GOT3 (cell line): ENCODE measurements at places on chromosomes 16 and 17.

- DNase-seq: no peak
These were observed 13.5 kb upstream of the FBXO47 start for GRCh38 chr17:38980490-38981217.

- no peak for DNase-seq
These were observed 41.6 kb downstream of the MEOX1 start for GRCh38 chr17:43620147-43620546.

DNA sequence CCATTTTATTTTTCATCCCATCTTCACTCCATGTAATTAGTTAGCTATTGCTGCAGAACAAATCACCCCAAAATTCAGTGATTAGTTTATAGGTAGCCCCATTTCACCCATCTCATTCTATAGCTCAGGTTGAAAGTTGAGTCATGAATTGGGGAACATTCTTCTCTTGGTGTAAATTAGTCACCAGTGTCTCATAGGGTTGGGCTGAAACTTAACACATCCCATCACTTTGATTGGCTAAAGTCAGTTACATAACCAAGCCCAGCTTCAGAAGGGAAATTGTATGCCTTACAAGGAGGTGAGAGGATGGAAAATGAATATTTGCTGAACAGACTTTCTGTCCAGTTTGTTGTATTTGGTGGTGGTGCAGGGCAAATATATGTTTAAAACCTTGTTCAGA lies 477.5 kb downstream of the WWOX start:
- no peak for DNase-seq

DNA sequence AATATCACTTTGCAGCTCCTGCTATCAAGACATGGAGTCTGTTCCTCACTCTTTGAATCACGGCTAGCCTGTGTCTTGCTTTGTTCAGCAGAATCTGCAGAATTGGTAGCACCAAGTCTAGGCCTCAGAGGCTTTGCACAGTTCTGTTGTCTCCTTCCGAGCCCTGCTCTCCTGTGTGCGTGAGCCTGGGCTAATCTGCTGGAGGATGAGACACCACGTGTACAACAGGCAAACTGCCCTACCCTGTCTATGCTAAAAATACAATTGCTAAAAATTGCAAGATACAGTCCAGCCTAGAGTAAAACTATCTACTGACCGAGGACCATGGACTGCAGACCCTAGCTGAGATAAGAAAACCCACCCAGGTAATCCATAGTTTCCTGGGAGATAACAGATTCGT lies 484.7 kb downstream of the NPIPA7 start:
- no peak for DNase-seq

- DNase-seq: no peak
These were observed 61.4 kb downstream of the KATNIP start for GRCh38 chr16:27611340-27611739.

- no peak for DNase-seq
These were observed 496.2 kb upstream of the ZFHX3 start for GRCh38 chr16:73543970-73544599.

- DNase-seq: no peak
These were observed 6.3 kb downstream of the ALOX15B start for GRCh38 chr17:8044819-8045810.

- no peak for DNase-seq
These were observed 32.9 kb downstream of the PGS1 start for GRCh38 chr17:78411241-78411857.

DNA sequence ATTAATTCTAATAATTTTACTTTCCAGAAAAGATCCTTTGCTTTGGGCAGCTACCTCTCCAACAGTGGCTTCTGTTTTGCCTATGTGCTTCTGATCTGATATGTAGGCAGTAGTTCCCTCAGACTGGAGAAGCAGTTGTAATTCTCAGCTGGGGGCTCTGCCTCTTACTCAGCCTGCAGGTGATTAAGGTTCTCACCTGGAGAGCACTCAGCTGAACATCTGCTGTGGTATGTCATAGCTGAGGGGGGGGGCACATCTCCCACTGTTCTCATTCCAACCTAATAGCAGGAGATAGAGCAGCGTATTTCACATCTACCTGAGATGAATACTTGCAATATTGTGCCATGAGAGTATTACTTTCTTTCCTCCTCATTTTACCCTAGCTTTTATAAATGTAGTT lies 511.9 kb upstream of the CDH8 start:
- no peak for DNase-seq

GRCh38 chr17:31457391-31458234 lies 66.1 kb downstream of the RAB11FIP4 start:
- no peak for DNase-seq

DNA sequence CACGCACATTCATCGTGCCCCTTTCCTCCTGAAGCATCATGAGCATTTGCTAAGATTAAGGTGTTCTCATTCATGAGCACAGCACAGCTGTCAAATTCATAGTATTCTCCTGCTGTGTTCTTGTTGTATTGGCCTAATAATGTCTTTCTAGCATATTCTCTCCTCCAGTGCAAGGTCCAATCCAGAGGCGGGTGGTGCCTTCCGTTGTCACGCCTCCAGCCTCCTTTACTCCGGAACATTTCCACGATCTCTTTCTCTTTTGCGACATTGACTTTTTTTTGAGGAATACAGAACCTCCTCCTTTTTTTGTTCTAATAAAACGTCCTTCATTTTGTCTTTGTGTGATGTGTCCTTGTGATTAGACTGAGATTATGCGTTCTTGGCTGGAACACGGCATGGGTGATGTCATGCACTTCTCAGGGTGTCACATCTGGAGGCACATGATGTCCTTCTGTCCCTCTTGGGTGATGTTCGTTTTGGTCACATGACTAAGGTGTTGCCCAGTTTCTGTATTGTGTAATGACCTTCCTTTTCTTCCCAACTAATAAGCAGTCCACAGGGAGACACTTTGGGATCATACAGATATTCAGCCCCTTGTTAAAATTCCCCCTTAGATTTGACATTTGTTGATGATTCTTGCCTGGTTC lies 66.3 kb downstream of the CLEC16A start:
- DNase-seq: no peak

DNA sequence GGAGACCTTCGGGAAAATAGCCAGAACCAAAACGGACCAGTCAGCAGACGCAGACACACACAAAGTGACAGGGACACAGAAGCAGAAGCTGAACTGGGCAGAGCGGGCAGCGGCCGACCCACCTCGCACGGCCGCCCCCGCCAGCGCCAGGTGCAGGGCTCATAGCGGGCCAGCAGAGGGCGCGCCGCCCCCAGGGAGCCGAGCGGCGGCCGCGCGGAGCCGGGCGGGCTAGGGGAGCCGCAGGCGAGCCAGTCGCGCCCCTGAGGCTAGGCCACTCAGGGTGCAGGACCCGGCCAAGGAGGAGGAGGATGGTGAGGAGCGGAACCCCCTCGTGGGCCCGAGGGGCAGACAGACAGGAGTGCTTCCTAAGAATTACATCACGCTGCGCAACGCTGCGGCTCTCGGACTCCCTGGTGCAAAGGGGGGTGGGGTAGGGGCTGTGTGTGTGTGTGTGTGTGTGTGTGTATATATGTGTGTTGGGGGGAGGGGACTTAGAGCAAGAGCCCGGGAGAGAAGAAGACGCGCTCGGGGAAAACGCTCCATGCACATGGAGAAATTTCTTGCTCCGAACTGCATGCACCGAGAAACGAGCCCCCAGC lies 913 bp upstream of the NOG start:
- DNase-seq: no peak

- DNase-seq: no peak
These were observed 89.2 kb downstream of the MAP2K6 start for GRCh38 chr17:69503711-69504110.

- no peak for DNase-seq
These were observed 42.0 kb downstream of the CMIP start for GRCh38 chr16:81486540-81487061.

GRCh38 chr17:50424996-50425681 lies 879 bp upstream of the ACSF2 start:
- DNase-seq: no peak

DNA sequence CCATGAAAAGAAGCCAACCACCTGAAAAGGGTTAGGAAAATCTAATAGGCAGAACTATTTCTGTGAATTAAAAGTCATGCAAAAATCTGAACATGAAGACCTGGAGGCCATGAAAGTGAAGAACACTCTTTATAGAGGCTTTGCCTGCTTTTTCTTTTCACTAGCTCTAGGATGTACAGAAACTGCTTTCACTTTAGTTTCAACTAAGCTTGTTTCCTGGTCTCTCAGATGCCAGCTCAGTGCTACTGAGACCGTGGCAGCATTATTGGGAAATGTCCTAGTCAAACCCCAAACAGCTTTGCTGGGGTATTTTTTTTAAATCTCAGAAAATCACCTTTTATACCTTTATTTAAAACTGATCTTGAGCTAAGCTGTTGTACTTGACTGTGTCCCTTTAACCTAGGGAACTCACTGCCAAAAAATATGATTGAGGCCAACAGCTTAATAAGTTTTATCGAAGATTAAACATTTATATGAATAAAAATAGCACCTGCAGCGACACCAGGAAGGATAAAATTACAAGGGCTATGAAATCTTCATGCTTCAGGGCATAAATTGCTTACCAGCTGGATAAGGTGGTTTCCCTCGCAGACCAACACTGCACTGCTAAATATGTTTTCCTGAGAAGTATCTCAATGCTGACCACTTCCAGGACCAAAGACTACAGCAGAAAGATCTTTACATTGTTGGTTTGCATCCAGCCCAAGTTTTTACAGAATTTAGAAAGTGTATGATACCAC lies 621.8 kb upstream of the ZFHX3 start:
- no peak for DNase-seq

DNA sequence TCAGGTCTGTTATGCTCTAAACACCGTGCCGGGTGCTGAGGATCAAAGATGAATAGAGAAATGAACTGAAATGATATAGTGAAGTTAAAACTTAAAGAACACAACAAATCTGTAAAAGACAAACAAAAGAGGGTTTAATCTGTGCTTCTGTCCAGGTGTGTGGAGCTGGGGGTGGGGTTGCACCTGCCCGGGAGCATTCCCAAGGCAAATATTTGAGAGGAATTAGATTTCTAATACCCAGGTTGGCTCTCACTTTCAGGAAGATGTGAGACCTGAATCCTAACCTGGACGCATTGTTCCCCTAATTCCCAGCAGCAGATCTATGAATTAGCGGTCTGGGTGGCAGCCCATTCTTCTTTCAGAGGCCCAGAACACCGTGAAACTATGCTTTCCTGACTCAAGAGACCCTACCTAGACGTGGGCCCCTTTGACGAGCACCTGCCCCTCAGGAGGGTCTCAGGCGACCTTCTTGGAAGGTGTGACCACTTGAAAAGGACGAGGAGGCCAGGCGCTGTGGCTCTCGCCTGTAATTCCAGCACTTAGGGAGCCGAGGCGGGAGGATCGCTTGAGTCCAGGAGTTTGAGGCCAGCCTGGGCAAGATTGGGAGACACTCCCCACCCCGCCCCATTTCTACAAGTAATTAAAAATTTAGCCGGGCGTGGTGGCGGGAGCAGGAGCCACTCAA lies 677 bp upstream of the RANGRF start:
- no peak for DNase-seq

- DNase-seq: no peak
These were observed 2.0 kb downstream of the FASN start for GRCh38 chr17:82095777-82096708.

GRCh38 chr17:66281661-66282369 lies 20.6 kb upstream of the PRKCA start:
- no peak for DNase-seq

DNA sequence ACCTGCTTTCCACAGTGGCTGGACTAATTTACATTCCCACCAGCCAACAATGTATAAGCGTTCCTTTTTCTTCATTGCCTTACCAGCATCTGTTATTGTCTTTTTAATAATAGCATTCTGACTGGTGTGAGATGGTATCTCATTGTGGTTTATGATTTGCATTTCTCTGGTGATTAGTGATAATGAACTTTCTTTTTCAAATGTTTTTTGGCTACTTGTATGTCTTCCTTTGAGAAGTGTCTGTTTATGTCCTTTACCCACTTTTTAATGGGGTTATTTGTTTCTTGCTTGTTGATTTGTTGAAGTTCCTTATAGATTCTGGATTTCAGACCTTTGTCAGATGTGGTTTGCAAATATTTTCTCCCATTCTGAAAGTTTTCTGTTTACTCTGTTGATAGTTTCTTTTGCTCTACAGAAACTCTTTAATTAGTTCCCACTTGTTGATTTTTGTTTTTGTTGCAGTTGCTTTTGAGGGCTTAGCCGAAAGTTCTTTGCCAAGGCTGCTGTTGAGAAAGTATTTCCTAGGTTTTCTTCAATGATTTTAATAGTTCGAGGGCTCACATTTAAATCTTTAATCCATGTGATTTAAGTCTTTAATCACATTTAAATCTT lies 26.8 kb downstream of the ITGAM start:
- DNase-seq: no peak

DNA sequence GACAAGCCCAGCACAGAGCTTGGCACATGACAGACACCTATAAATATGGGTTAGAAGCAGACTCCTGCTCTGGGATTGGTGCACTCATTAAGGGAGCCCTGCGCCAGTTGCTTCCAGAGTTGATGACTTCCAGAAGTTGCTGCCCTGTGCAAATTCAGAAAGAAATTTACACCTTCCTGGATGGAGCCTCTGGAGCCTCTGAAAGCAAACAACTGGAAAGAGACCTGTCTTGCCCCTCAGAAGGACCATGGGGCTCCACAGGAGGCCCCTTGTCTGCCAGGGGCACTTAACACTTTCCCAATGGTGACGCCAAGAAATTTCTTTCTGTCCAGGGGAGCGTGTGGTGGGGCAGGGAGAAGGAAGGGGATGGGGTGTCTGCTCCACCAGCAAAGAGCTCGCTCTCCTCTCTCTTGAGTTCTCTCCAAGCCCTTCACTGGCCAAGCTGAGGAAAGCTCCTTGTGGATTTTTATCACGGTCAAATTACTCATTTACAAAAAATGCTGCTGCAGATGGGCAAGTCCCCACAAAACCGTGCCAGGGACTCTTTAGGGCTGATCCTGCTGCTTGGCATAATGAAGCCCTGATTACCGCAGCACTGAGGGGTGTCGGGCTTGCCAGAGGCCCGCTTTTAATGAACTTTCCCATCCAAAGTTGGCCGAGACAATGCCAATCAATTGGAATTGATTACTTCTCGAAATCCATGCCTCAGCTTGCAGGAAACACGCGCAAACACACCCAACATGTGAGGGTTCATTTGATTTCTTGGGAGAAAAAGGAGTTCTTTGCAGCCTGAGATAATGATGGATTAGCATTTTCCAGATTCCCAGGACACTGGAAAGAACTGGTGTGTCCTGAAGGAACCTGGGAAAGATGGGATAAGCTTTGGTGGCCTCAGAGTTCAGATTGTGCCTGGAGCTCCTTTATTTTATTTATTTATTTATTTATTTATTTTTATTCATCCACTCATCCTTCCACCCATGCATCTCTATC lies 583.6 kb upstream of the CDH5 start:
- DNase-seq: peak; percentile 3

DNA sequence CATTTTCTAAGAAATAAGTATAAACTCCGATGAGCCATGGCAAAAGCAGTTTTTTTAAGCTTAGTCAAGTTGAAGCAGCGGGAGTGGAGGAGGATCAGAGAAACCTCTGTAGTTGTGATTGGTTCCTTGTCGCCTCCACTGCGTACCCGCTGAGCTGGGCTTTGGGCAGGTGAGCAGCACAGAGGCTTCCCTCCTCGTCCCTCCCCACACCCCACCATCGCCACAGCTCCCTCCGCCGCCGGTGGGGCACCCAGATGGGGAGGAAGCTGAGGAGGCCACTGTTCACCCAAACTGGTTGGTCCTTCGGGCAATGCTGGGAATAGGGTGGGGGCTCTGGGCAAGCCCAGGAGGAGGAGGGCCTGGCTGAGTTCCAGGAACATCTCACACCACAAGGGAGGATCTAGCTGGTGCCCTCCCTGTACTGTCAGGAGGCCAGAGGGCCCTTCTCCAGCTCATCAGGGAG lies 5.2 kb upstream of the MRPL38 start:
- no peak for DNase-seq

- no peak for DNase-seq
These were observed 39.9 kb upstream of the CCDC182 start for GRCh38 chr17:57785022-57785421.

GRCh38 chr16:30372038-30372712 lies 1.9 kb upstream of the TBC1D10B start:
- no peak for DNase-seq
